ENCODE measurements at places on chromosomes 3 and 15. TPM values are rescaled to one million over a fixed set of nuclear protein-coding genes. Genes with fewer than 3 reads are reported as not detected.

The DGKG gene
- polyA plus RNA-seq = not detected

The HCLS1 gene
- polyA plus RNA-seq = 470 TPM

DNA sequence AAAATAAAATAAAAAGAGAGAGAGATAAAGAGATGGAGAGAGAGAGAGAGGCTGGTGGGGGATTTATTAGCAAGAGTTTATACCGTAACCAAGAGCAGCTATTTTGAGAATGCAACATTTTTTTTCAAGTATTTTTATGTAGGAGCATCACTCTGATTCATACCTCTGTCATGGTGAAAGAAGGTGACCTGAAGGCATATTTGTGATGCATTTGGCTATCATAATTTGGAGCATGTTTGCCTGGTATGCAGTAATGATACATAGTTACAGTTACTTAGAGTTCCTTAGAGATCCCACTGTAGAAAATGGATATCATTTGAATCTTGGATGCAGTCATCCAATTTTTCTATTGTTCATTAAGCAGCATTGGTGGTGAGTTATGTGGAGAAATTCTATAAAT, 1472.4 kb downstream of the SI start:
- DNase-seq = no peak

DNA sequence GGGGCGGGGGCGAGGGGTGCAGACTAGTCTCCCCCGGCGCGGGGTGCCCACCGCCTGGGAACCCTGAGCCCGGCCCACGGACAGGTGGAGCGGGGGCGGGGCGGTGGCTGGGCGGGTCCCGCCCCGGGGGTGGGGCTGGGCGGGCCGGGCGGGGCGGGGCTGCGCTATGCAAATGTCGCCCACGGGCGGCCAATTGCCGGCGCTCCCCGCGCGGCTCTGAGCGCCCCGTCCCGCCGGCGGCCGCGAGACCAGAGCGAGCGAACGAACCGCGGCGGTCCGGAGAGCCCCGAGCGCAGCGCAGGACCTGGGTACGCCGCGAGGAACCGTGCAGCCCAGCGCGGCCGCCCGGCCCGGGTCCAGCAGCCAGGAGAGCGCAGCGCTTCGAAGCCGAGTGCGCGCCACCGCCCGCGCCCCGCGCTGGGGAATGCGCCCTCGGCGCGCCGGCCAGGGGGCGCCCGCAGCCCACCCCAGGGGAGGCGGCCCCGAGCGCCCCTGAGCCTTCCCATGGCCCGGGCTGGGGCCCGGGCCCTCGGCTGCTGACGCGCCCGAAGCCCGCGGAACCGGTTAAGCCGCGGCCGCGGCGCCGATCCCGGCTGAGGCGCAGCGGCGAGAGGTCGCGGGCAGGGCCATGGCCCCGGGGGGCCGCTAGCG, at the start of gene SEMA3F:
TSS of gene SEMA3F (plus strand) at position 485 of the 651 bp plus-strand sequence. CDS start 4,299 bp downstream, outside the sequence.
- peak; percentile 59 for DNase-seq

DNA sequence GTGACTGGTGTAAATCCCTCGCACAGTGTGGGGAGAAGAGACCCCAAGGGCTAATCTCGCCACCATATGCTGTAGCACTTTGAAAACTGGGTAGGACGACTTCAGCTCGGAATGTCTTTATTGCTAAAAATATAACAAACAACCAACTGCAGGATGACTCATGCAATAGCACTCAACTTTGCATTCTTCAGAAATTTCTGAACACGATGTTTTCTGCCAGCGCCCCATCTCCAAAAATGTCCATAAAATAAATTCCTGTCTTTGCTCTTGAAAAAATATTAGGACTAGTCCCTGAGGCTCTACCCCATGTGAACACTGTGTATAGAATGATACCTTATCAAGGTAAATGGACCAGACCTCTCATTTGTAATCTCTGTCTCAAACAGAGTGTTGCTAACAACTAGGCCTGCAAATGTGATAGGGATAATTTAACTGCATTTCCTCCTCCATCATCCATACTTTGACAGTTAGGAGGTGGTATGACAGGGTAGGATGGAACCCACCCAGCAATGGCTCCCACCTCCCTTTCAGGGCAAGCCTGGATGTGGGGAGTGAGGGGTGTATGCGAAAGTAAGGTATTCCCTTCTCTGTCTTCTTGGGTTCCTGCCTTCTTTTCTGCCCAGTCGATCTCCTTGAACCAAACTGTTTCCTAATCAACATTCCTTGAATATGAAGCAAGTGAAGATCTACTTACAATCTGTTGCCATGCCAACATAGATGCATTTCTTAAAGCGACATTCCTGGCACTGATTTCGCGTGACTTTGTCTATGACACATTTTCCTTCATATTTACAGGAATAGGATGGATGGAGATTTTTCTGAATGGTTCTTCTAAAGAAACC, 201.1 kb downstream of the NR1D2 start:
- no peak for DNase-seq

DNA sequence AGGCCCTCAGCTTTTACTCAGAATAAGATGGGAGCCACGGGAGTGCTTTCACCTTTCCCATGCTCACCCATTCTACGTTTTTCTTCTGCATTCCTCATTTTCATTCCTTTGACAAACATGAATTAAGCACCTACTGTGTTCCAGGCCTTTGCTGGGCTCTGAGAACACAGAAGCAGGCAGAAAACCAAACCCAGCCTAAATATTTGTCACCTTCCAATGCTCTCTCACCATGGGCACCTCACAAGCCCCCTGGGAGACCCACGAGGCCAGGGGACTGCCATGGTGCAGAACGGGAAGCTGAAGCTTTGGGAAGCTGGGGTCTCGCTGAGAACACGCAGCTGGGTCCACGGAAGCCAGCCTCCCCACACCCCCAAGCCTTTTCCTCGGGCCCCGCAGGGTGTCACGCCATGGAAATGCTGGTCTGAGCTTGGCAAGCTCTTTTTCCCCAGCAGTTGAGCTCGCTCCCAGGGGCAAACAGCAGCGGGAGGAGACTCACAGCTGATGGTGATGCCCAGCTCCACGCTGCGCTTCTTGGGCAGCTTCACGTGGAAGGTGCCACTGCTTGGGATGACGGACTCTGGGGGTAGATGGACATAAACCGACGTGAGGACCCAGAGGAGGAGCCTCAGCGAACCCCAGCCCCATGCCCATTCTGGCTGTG, 27.7 kb downstream of the GRIP2 start:
- DNase-seq = no peak

- no peak for DNase-seq
Measured at GRCh38 chr15:96042734-96043224, 287.7 kb upstream of the NR2F2 start.

GRCh38 chr15:42088801-42089640, 5.3 kb downstream of the PLA2G4D start:
- DNase-seq = no peak
